ENCODE measurements at places on chromosomes 16 and 17.

DNA sequence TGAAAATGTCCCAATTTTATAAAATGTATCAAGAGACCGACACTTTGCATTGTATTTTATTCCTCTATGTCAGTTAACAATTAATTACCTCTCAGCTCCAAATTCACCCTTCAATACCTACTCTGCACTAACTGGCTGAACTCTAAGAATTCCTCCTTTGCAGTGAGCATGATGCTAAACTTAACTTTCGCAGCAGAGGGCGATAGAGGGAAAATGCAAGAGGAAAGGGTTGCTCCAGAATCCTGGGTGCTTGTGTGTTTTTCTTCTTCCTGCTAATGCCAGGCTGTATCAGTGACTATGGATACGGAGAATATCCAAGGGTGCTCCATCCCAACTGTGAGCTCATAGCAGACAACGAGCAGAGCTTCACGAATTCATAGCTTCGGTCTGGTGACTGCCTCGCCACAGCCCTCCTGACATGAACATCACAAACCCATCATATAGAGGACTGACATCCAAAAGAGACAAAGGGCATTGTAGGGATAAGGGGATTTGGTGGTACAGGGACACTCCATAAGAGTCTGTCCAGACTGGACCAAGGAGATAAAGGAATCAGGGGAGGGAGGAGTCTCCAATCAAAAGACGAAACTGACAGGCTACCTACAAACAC lies 172.9 kb downstream of the STX8 start:
- DNase-seq = no peak

- DNase-seq = no peak
These were observed 519.7 kb upstream of the CA10 start for GRCh38 chr17:52678211-52678610.

DNA sequence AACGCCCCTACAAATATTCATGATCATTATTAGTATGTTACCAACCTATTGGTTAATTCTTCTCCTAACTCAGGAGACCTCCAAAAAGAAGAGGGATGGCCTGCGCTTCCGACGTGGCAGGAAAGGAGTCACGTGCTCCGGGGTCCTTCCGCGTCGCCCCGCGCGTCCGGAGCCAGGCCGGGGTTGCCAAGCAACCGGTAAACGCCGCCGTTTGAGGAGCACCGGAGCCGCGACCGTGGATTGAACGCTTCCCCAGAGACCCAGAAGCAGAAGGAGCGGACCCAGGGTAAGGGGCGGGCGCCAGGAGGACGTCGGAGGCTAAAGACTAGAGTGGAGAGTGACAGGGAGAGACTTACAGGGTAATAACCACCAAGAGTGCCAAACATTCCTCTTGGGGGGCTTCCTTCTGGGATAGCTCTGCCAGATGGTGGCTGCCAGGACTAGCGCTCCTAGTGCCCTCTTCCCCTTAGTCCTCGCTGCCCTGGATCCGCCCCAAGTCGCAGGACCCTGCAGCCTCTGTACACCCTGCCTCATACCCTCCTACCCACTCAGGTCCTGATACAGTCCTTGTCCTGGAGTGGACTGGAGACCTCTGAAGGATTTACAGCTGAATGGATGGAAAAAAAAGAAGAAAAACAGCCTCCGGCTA lies at the start of gene DNAI2:
Gene DNAI2 (plus strand): TSS at position 175 of the 649 bp plus-strand sequence. CDS start 7,584 bp downstream, outside the sequence.
- no peak for DNase-seq

GRCh38 chr16:31477220-31478216 lies 5.4 kb upstream of the SLC5A2 start:
- no peak for DNase-seq

DNA sequence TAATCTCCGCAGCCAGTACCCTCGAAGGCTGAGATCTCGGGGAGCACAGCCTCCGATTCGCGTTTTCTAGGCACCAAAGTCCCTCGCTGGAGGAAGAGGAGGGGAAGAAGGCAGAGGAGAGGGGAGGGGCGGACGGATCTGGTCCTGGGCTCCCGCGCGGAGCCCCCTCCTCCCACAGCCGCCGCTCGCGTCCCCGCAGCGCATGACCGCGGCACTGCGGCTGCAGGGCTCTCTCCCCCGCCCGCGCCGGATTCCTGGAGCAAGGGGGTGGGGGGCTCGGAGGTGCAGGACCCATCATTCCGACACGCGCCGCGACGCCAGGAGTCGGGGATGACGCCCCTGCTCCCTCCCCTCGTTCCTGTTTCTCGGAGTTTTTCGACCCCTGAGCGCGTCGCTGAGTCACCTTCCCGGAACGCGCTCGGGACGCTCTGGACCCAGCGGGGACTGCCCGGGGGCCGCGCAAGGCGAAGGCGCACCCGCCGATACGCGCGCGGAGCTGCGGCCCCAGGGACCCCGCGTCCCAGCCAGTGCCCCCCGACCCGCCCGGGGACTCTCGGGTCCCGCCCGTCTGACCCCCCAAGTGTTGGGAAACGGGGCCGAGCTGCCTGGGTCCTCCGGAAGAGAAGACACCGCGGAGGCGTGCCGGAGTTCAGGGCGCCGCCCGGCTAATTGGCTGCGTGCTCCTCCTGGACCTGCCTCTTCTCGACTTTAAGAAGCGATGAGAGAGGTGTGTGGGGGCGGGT lies 1.4 kb upstream of the SPHK1 start:
- no peak for DNase-seq

GRCh38 chr17:66610361-66611133 lies 224.4 kb upstream of the CACNG5 start:
- DNase-seq = no peak

DNA sequence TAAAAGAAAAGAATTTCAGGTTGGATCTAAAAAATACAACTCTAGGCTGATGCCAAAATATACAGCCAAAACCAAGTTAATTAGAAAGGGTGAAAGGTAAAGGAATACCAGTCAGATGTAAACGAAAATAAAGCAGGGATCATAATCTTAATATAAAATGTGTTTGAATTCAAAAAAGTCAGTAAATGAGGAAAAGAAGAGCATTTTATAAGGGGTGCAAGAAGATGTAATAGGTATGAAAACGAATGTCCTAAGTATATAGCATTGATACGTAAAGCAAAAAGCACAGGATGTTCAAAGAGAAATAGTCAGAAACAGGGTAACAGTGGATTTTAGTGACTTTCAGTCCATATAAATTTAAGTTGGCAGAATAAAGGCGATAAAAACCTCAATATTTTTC lies 2.5 kb downstream of the OR3A1 start:
- no peak for DNase-seq

DNA sequence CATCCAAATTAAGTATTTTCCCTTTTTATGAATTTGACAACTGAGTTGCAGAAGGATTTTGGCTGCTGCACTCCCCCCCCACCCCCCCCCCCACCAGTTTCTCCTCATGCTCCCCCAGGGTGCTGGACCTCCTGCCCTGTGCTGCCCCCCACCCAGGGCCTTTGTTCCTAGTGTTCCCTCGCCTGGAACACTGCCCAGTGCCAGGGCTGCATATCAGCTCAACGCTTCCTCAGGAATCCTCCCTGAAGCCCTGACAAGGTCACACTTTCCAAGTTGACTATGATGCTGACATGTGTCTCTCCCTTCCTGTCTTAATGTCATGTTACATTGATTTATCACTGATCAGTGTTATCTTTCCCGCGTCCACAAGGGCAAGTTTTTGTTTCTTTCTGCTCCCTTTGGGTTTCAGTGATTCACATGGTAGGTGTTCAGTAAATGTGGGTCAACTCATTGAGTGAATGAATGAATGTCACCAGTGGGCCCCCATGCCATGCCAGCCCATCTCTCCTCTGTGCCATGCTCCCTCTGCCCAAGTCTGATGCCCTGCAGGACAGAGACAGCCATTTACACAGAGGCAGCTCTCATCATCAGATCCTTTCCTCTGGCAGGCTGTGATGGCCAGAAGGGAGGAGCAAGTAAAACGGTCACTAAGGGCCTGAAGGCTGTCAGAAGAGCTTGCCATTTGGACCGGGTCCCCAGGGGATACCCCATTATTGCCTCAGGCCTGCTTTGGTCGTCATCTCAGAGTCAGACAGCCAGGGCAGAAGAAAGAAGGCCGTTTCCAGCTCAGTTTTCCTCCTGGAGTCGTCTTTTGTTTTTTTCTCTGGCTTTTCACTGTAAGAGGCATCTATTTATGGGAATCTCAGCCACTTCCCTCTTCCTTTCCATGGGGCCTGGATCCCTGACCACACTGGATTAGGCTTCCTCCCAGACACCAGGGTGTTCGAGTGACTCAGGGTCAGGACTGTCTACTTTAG lies 386.2 kb downstream of the SNX29 start:
- DNase-seq = no peak

DNA sequence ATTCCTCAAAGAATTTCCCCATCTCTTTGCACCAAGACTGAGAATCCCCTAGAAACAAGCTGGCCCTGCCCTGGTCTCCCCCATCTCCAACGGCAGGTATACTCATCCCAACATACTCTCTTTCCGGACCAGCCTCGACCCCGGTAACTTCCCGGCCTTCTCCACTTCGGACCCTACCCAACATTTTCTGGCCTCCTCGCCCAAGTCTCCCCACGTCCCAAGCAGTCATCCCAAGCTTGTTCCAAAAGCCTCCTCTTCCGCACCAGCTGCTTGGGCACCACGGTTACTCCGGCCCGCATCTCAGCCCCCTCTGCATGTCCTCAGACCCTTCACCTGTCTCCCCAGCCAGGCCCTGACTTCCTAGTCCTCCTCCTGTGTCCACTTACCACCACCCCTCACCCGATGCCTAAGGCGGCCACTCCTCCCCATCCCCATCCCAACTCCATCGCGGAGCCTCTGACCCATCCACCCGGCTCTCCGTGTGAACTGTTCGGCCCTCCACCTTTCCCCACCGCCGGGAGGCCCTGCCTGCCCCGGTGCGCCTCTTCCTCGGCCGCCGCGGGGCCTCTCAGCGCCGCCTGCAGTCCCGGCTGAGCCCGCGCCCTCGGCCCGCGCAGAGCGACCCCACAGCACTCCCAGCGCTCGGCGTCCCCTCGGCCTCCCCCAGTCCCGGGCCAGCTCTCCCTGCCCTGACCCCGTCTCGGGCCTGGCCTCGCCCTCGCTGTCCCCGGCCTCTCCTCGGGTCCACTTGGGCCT lies 994 bp downstream of the PITPNA start:
- no peak for DNase-seq

GRCh38 chr16:4976611-4977145 lies 18.5 kb downstream of the SEC14L5 start:
- no peak for DNase-seq

Measured in NCI-H2081 treated with DMSO at 0.1 percent for 48 hours (cell line).